ENCODE measurements at places on chromosomes 1 and 21.
A peak's percentile ranks its signal among the peaks of the same experiment; 100 is the strongest.

GRCh38 chr1:46724991-46725735 is 6.2 kb upstream of the EFCAB14 start:
- peak; percentile 63 for DNase-seq

GRCh38 chr1:43879414-43879813 is 54.2 kb upstream of the ARTN start:
- DNase-seq = no peak

- DNase-seq = no peak
These were observed 661.6 kb downstream of the ADGRL2 start for GRCh38 chr1:82462366-82462765.

- DNase-seq = peak; percentile 14
These were observed 1.3 kb downstream of the EDARADD start for GRCh38 chr1:236395230-236395946.

DNA sequence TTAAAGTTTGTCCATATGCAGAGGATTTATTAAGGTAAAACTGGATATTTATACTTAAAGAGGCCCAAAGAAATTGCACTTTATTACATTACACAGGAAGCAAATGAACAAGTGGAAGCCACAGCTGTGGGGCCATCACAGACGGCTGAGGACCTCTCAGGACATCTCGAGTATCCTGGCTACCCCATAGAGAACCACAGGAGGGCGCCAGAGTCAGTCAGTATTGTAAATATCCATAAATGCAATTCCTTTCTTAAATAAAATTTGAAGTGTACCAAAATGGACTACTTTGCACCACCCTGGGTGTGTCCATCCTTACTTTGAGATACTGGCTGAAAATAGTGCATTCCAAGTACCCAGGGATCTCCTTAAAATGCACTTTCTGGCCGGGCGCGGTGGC is 257.2 kb downstream of the MRPL39 start:
- no peak for DNase-seq

GRCh38 chr1:19373211-19374082 is 61.3 kb downstream of the SLC66A1 start:
- no peak for DNase-seq

DNA sequence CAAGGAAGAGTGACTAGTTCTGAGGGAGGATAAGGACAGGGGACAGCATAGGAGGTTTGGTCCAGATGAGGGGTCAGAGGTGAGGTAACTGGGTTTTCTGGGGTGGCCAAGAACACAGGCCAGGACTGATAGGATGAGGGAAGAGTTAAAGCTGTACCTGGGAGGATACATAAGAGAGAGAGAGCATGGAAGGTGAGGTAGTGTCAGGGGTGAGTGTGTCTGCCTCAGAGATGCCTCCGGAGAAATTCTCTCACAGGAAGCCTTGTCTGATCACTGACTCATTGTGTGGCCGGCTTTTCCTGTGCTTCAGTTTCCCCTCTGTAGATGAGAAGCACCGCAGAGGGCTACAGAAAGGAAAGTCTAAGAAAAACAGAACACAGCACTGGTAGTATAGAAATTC is 40.2 kb downstream of the FASLG start:
- peak; percentile 70 for DNase-seq

DNA sequence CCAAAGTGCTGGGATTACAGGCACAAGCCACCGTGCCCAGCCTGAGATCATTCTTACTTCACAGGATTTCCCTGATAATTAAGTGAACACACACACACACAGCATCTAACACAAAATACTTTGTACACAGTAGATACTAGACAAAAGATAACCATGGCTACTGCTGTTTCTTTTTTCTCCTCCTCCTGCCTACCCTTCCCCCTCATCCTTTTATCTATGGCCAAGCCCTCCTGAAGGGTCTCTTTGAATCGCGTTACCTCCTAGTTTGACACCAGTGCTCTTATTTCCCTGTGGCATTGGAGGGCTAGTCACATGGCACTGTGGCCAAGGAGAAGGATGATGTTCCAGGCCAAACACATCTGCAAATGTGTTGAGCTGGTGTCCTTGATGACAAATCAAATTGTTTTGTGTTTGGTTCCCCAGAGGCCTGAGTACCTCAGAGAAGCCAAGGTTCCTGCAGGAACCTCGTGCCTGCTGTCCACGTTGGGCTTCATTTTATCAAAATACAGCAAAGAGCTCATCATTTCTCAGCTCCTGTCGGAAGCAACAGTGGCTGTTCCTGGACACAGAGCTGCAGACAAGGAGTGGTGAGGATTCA is 20.6 kb downstream of the NDUFS5 start:
- no peak for DNase-seq

DNA sequence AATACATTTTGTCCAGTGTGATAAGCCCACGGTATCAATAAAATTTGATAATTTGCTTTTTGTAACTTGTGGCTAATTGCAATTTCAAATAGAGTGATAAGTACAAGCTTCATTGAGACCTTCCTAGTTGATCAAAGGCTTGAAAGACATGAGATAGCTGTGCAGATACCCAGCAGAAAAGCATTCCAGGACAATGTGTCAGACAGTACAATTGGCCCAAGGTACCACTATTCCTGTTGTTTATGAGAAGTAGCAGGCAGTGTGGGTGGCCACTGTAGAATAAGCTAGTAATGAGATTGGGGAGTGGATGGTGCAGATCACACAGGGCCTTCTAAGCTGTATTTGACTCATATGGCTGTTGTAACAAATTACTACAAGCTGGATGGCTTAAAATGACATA is 182.2 kb downstream of the AMY1C start:
- DNase-seq = no peak

DNA sequence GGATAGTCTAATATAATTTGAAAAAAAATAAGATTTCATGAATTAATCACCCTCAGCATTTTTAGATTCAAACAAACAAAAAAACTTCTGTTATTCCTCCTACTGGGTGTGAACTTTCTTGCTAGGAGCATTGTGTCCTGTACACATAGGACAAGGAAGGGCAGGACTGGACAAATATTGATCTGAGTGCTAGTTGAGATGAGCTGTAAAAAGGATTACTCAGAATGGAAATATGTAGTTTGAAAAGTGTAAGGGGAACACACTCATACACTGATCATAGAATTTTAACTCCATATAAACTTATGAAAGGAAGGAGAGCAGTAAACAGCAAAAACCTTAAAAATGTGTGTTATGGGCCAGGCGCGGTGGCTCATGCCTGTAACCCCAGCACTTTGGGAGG is 156.5 kb upstream of the ZNF648 start:
- no peak for DNase-seq

DNA sequence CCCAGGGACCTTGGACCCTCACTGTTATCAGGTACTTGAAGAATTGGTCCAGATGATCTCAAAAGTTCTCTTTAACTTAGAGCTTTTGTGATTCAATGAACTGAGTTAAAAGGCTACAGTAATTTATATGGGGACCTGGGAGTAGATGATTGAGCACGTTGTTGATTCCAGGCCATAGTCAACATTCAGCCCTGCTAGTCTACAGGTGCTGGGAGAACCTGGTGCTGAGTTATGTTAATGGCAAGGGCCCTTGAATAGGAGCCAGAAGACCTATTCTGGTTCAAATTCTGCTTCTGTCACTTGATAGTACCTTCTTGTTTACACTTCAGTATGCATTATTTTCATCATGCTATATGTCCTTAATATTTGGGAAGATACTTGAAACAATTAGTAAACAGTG is 11.2 kb downstream of the DYRK3 start:
- no peak for DNase-seq

- no peak for DNase-seq
These were observed 46.4 kb downstream of the ELF3 start for GRCh38 chr1:202056644-202057334.

GRCh38 chr1:115862403-115862802 is 21.5 kb upstream of the NHLH2 start:
- DNase-seq = no peak

DNA sequence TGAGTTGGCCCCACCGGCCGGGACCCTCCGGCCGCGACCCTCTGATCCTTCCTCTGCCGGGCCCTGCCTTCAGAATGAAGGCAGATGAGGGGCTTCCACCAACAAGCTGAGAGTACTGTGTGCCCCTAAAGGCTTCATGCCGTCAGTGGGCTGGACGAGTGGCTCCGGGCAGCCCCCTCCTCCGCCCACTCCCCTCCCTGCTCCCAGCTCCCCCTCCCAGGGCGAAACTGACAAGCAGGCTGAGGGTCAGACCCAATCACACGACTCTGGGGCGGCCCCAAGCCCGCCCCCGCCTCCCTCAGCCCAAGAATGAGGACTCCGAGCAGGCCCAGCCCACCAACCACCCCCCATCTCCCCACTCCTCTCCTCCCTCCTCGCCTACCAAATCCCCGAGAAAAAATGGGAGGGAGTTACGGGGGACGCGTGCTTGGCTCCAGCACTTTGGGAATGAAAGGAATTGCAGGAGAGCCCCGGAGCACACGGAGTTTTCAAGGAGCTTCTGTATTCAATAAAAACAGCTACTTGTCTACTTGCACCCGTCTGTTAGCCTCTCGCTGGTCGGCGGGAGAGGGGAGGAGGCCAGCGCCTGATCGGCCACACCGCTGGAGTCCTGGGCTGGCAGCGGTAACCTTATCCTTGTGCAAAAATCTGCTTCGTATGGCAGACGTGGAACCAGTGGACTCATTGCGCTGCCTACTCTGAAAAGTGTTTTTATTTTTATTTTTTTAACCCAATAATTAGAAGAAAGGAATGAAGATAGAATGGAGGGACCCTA is at the start of gene COL11A1:
Gene COL11A1, minus strand, starts transcription at position 147 of the 775 bp plus-strand sequence. CDS start 344 bp downstream, outside the sequence.
- DNase-seq = no peak

- DNase-seq = no peak
These were observed 45.4 kb downstream of the SLC45A1 start for GRCh38 chr1:8363186-8363766.

- DNase-seq = no peak
These were observed 290.1 kb downstream of the DUSP10 start for GRCh38 chr1:221451741-221452140.

- no peak for DNase-seq
These were observed 4.4 kb upstream of the IGFN1 start for GRCh38 chr1:201186192-201186591.

GRCh38 chr1:241536969-241537368 is 4.8 kb downstream of the KMO start:
- DNase-seq = no peak

DNA sequence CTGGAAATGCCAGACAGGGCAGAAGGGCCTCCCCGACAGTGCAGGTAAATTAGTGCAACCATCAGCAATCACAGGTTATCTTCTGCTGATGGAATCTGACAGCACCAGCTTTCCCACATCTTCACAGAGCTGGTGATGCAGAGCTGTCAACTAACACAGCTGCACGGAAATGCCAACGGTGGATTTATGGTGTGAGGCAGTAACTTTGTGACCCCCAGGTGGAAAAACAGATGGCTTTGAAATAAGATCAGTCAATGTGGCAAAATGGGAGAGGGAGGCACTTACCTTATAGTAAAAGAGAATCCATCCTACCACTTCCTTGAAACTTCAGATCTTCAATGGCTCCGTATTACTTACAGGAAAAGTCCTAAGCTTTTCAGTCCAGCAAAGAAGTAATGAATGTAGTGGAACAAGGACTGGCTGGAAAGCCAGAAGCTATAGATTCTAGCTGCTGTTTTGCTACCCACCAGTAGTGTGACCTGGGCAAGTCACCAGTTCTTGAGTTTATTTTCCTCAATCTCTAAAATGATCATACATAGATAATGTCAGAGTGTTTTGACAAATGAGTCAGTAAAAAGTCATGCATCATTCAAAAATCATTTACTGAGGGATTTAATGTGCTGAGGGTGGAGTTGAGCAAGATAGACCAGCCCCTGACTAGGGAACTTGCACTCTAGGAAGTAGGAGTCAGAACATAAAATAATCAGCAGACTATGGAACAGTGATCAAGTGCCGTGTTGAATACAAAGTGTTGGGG is 245.7 kb upstream of the JUN start:
- DNase-seq = no peak

- DNase-seq = no peak
These were observed 1.8 kb upstream of the CAP1 start for GRCh38 chr1:40038697-40039096.

DNA sequence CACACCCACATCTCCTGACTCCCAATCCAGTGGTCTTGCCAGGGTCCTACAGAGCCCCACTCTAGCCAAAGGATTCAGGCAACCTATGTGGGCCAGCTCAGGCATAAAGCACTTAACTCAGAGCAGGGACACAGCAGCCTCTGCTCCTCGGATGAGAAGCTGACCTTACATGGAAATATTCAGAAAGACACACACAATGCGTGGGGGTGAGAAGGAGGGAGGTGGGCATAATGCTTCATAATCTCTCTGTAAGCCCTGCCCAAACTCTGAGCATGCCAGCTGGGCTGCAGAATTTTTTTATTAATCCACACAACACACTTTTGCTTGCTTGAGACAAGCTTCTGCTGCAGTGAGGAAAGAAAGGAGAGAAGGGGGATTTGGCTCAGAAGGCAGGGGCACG is 21.6 kb downstream of the KCND3 start:
- DNase-seq = no peak

- DNase-seq = no peak
These were observed 189.2 kb downstream of the SLC45A1 start for GRCh38 chr1:8506995-8507615.

- no peak for DNase-seq
These were observed 71.6 kb downstream of the CD2 start for GRCh38 chr1:116825720-116826438.

- DNase-seq = no peak
These were observed 29.2 kb downstream of the NEGR1 start for GRCh38 chr1:72253132-72253531.

- no peak for DNase-seq
These were observed 1.8 kb downstream of the LAMTOR2 start for GRCh38 chr1:156056326-156056849.

DNA sequence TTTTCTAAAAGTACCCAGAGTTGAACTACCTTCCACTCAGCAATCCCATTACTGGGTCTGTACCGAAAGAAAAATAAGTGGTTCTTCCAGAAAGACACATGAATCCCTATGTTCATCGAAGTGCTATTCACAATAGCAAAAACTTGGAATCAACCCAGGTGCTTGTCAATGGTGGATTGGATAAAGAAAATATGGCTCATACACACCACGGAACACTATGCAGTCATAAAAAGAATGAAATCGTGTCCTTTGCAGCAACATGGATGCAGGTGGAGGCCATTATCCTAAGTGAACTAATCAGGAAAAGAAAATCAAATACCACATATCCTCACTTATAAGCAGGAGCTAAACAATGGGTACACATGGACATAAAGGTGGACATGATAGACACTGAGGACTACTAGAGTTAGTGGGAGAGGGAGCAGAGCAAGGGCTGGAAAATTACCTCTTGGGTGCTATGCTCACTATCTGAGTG is 32.9 kb upstream of the JUN start:
- DNase-seq = no peak

GRCh38 chr21:33578959-33579542 is 9.4 kb downstream of the DONSON start:
- no peak for DNase-seq

GRCh38 chr1:235689356-235689755 is 39.8 kb upstream of the GNG4 start:
- no peak for DNase-seq

- DNase-seq = no peak
These were observed 13.1 kb upstream of the HEYL start for GRCh38 chr1:39652554-39652953.

All from T-cell (primary cell).